ENCODE measurements at places on chromosomes 5 and 9.
A peak's percentile ranks its signal among the peaks of the same experiment; 100 is the strongest.

- DNase-seq = no peak
These were observed 399.2 kb upstream of the GRAMD2B start for GRCh38 chr5:126023994-126024441.

GRCh38 chr5:10539687-10539998, 24.2 kb upstream of the ANKRD33B start:
- DNase-seq = no peak

GRCh38 chr9:101121836-101122399, 93.4 kb downstream of the PLPPR1 start:
- no peak for DNase-seq

DNA sequence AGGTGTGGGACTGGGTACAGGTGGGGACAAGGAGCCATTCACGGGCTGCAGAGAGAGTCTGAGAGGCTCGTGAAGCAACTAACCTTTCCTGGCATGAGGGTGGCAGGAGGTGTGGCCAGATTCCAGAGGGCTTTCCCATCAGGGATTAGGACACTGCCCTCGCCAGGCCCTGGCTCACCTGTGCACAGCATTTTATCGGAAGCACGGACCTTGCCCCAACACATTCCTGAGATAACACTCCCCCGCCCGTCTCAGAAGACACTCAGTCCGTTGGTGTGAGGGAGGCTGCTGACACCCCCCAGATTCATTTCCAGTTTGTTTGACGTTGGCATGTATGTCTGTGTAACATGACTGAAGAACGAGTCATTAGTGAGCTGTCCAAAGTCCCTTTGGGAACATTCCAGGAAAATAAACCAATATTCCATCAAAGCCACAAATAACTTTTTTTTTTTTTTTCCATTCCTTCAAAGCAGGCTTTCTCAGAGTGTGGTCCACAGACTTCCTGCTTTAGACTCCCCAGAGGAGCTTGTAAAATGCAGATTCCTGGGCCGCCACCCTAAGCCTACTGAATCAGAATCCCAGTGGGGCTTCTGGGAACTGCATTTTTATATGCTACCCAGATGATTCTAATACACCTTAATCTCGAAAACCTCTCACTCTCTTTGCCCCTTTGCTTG, 23.4 kb downstream of the WWC1 start:
- no peak for DNase-seq

- no peak for DNase-seq
These were observed 19.1 kb downstream of the FGD3 start for GRCh38 chr9:92966518-92966800.

GRCh38 chr5:6765612-6766525, 52.6 kb downstream of the TENT4A start:
- peak; percentile 23 for DNase-seq

DNA sequence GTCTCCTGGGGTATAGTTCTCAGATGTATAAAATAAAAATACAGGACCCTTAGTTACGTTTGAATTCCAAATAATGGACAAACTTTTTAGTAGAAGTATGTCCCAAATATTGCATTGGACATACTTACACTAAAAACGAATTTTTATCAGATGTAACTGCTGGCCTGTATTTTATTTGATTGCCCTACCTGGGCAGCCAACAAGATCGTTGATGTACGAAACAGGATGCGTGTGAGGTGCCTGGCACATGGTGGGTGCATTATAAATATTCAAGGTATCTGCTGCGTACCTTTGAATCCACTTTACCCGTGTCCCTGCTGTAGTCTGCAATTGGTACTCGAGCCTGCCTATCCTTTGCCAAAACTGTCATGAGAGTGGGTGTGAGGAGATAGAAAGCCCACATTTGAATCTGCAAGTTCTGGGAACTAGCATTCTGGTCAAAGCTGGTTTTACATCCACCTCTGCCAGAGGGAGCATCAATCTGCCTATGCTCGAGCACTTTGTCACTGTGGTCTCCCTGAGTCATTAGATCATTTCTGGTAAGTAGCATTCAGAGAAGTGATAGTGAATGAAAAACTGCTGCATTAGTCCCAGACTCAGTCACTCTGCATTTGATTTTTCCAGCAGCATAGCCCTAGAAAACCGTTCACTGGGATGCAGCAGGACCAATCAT, 133.7 kb upstream of the IQGAP2 start:
- no peak for DNase-seq

GRCh38 chr9:1238407-1238806, 188.2 kb downstream of the DMRT2 start:
- DNase-seq = no peak

DNA sequence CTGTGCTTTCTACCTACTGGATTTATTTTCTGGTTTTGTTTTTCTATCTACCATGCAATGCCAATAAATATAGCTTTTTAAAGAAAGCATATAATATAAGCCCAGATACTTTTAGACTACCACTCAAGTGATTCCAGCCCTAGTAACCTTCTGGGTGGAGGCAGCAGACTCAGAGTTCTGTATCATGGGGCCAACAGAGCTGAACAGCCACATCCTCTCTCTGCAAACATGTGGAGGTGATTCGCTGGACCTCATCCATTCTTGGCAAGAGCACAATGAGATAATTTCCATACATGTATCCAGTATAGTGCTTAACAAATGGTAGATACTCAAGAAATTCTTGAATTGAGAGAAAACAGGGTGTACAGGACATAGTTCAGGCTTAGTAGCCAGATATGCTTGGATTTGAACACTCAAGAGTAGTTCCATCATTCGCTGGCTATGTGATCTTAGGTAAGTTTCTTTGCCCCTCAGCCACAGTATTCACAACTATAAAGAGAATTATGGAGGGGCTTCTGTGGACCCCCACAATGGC, 124.5 kb downstream of the ASTN2 start:
- DNase-seq = no peak

GRCh38 chr9:84828046-84828445, 158.5 kb downstream of the NTRK2 start:
- DNase-seq = no peak

- DNase-seq = no peak
These were observed 96.8 kb downstream of the C9orf50 start for GRCh38 chr9:129523943-129524581.

DNA sequence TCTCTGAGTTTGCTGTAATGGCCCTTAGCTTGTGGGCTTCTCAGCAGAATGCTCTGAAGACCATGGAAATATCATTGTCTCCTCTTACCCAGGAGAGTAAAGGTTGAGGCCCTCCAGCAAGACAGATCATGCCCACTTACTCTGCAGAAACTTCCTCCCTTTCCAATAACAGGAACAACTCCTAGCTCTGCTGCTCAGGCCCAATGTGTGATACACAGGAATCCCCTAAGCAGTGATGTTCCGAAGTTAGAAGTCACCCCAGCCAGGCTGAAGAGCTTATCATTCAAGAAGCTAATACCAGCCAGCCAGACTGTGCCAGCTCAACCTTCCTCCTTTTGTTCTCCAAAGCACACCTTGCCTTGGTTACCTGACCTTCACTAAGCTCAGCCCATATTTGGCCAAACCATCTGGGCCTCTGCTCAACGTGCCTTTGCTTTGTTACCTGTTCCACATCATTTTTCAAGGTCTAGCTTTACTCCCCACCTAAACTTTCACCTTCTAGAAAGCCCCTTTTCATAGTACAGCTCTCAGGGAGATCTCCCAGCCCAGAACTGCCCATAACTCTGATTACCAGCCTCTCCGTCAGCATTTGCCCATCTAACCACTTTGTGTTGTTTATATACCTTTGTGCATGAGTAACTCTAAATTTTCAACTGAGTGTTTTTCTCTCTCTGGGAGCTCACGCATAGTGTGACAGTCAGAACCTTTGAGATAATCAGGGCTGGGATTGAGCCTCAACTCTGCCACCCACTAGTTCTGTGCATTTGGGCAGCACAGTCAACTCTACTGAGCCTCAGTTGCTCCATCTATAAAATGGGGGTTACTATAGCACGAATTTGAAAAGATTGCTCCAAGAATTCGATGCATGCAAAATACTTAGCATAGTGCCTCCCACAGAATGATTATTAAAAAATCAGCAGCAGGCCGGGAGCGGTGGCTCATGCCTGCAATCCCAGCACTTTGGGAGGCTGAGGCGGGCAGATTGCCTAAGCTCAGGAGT, 107.6 kb upstream of the CPEB4 start:
- no peak for DNase-seq

DNA sequence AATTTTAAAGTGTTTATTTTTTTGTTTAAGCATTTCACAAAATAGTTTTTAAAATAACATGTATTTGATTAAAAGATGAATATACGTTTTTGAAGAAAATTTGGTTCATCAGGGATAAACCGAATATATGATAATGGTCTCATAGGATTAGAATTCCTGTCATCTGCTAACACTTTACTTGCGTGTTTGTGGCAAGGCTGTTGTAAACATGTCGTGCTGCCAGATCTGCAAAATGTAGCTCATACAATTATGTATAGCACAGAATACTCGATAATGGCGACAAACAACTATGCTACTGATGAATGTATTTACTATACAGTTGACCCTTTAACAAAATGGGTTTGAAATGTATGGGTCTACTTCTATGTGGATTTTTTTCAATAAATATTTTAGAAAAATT, 7.2 kb upstream of the TXNDC8 start:
- DNase-seq = no peak

DNA sequence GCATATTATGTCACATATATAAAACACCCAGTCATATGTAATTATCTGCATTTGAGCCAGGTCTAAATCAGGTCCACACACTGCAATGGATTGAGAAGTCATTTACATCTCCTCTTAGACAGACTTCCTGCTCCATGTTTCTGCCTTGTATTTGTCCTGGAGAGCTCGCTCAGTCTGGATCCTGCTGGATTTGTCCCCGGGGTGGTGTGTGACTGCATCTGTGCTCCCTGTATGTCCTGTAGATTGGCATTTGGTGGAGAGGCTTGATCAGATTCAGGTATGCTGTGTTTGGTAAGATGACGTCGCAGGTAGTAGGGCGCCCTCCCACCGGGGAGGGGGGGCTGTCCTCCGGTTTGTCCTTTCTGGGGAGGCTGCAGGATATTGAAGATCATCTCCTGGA, 33.6 kb upstream of the IER5L start:
- no peak for DNase-seq

DNA sequence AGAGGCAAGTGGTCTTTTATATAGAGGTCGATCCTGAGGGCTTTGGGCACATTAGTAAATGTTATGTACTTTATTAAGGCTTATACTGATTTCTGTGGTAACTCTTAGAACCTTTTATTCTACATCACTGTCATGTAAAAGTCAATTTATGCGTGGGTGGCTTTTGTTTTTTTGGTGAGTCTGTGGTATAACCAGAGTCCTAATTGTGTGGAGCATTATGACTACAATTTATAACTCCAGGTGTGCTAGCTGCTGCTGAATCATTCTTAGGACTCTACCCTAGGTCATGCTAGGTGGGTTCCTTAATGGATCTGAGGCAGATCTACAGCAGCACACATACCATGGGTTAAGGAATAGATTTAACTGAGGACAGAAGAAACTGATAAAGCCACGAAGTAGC, 33.9 kb upstream of the KCNN2 start:
- DNase-seq = no peak

DNA sequence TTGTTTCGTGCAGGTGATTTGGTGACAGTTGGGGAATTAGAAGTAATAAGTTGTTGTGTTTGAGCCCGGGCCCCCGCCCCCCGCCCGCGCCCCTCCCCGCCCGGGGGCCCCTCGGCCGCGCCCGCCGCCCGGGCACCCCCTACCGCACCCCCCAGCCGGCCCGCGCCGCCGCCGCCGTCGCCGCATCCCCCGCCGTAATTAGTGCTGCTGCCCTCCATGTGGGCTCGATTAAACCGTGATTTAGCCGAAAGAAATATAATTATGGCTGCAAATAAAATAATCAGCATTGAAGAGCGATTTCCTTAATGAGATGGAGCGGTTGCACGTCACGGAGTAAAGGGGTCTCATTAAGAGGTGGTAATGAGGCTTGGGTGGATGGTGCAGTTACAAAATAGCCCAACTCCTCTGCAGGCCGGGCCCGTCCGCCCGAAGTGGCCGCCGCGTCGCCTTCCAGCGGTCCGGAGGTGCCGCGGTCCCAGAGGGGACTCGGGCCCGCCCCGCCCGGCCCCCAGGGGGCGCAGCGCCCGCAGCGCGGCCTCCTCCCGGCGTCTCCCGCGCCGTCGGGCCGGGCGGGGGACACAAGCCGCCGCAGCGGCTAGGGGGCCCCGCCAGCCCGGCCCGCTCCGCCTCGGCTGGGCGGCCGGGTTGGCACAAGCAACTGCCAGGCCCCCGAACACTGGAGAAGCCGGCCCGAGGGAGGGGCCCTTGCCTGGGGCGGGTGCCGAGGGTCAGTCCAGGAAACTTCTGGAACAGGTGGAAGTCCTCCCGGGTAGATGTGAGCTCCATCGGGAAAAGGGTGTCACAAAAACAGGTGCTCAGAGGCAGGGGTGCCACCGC, 6.9 kb upstream of the OTP start:
- no peak for DNase-seq

GRCh38 chr5:9058161-9058560, 487.7 kb downstream of the SEMA5A start:
- no peak for DNase-seq

DNA sequence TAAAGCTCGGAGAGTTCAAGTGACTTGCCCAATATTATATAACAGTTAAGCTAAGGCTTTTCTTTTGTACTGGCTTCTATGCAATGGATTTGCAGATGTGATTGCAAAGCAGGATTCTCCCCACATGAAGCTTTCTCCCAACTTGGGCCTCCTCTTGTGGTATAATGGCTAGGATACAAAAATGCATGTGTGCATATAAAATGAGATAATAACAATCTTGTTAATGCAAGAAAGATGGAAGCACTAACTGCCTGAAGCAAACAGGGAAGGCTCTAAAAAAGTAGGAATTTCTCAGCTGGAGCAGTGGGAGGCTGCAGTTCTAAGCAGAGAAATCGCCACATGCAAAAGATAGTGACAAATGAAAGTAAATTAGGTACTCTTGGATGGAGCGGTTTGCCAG, 444.2 kb upstream of the RIOK2 start:
- DNase-seq = no peak

- DNase-seq = no peak
These were observed 37.0 kb upstream of the IRX4 start for GRCh38 chr5:1919750-1920149.

DNA sequence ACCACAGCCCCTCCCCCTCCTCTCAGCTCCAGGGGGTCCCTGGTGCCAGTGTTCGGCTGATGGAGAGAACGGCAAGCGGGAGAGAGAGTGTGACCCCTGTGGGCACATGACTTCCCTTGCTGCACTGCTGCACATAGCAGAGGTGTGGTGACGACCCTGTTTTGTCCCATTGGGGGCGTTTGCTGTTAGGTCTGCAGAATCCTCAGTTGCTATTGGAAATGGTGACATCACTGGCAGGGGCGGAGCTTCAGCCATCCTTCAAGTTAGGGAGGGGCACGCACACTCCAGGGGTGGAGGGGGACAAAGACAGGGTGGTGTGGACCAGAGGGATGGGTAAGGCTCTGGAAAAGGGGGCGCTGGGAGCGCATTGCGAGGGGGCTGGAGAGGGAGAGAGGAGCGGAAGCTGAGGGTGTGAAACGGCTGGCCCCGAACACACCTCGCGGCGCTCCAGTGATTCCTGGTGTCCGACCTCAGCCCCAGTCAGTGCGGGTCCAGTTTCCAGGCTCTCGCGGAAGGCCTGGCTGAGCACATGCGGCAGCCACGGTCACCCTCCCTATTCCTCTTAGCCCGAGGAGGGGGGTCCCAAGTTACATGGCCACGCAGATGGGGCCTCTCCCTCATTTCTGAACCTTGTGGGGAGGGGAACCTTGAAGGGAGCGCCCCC, 764 bp upstream of the GRIN1 start:
- no peak for DNase-seq

All from stimulated activated CD4-positive, alpha-beta T cell treated with anti-CD3 and anti-CD28 coated beads, Interleukin-1b, Interleukin-23, amount 100 ng/mL, for 24 hours (primary cell).